SJCRH30 (cell line): ENCODE measurements at places on chromosomes 3 and 15. TPM values are rescaled to one million over a fixed set of nuclear protein-coding genes. Genes with fewer than 3 reads are reported as not detected.

The NOX5 gene
- total RNA-seq = not detected in 2 replicates

The TM4SF1 gene
- 5.4 and 5.7 TPM in 2 replicates for total RNA-seq

DNA sequence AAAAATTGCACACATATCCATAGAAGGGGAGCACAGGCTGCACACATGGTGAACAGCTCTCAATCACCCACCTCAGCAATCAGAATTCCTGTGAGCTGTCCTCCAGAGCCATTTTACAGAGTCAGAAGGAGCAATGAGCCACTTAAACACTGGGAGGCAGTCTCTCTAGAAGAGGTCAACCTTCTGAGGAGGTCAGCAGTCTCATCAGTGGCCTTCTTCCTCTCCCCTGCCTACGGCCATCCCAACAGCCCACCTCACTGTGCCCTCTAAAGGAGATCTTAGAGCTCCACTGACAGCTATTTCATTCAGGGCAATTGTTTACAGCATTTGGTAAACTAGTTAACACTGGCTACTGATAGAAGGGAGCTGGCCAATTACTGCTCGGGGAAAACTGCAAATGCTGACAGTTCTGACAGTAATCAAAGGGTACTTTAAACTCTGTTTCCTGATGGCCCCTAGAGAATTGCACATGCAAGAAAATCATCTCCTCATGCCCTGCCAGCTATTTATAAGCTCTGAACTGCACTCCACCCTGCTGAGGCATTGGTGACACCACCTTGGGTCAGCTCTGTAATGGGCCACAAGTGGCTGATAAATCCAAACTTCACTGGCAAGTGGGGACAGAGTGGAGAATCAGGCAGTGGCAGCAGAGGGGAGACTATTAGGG lies 42.1 kb upstream of the TSPAN3 start:
- DNase-seq = no peak

GRCh38 chr3:19232566-19232965 lies 84.3 kb downstream of the KCNH8 start:
- DNase-seq = no peak

DNA sequence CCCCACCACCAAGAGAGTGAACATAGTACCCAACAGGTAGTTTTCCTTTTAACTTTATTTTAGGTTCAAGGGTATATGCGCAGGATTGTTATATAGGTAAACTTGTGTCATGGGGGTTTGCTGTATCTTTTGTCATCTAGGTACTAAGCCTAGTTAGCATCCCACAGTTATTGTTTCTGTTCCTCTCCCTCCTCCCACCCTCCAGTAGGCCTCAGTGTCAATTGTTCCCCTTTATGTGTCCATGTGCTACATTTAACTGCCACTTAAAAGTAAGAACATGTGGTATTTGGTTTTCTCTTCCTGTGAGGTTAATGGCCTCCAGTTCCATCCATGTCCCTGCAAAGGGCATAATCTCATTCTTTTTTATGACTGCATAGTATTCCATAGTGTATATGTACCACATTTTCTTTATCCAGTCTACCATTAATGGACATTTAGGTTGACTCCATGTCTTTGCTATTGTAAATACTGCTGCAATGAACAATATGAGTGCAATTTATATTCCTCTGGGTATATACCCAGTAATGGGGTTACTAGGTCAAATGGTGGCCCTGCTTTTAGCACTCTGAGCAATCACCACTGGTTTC lies 66.2 kb downstream of the ST3GAL6 start:
- DNase-seq = no peak
